ENCODE measurements at places on chromosomes 4 and X.

- DNase-seq: no peak
Measured at GRCh38 chrX:17944833-17945497, 83.9 kb upstream of the RAI2 start.

DNA sequence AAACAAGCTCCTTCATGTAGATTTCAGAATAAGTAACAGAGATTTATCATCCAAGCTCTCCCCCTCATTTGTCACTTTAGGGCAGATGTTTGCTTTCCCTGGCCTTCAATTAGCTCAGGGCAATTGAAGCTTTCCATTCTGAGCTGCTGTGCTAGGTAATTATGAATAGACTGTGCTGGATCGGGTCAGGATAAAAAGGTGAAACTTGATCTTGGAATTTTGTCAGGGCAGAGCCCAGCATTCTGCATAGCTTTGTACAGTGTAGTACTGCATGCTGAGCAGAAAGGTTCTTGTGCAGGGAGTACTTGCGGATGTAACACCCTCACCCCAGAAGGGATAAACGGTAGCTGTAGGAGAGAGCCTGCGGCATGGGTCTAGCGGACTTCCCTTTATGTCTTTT lies 64.0 kb upstream of the CLDN34 start:
- DNase-seq: no peak

GRCh38 chrX:40844471-40844870 lies 109.1 kb upstream of the MED14 start:
- DNase-seq: no peak

DNA sequence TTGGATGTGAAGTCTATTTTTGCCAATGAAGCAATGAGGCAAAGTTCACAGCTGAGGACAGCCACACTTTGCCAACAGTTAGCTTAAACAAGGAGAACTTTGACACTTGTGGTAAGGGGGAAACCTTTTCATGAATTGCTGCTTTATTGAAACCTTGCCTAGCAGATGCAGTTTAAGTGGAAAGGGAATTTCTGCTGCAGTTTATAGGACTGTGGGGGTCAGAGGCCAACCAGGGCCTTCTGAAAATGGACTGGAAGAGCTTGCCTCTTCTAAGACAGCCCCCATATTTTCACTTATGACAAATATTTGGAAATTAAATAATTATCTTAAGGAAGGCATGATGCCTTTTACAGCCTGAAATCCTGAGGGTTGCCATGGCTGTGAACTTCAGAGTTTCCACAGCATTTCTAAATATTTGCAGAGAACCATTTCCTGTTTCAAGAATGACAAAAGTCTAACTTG lies 550.3 kb downstream of the RAB28 start:
- DNase-seq: no peak

- DNase-seq: no peak
Measured at GRCh38 chr4:95979961-95980876, 140.3 kb downstream of the PDHA2 start.

DNA sequence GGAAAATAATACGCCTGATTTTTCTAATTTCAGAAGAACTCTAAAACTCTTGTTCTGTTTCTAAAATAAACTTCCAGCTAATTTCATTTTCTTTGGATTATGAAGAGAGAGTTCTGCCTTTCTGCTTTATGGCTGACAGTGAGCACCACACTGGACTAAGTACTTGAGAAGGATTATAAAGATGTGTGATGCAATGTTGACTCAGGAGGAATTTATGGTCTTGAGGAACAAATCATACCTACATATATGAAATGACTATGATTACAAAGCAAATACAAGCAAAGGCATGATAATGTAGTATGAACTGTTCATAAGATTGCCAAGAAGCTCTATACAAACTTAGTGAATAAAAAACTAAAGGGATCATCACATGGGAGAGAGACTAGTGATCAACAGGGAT lies 13.0 kb upstream of the SLC25A5 start:
- DNase-seq: no peak

GRCh38 chrX:50497114-50497513 lies 26.5 kb upstream of the DGKK start:
- no peak for DNase-seq

- no peak for DNase-seq
Measured at GRCh38 chr4:37463033-37463856, 218.7 kb downstream of the NWD2 start.

DNA sequence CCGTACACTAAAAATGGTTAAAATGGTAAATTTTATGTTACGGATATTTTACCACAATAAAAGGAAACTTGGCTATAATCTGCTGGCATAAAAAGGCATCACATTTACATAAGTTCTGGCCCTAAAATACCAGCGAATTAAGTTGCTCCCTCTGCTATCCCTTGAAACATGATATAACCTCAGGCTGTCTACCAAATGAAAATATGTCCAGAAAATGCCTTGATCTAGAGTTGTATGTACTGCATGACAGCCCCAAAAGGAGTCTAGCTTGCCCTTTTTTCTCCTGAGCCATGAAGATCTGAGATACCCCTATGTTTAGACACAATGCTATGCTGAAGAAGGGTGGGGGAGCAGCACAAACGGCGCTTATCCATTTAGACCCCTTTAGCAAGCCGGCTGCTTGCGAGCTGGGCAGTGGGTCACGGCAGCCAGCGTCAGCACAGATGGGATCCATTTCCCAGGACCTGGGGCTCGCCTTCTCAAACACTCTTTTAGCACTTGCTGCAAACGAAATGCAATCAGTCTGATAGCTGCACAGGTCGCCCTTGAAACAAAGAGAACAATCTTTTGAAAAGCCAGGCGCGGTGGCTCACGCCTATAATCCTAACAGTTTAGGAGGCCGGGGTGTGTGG lies 77.0 kb downstream of the AFAP1 start:
- no peak for DNase-seq

DNA sequence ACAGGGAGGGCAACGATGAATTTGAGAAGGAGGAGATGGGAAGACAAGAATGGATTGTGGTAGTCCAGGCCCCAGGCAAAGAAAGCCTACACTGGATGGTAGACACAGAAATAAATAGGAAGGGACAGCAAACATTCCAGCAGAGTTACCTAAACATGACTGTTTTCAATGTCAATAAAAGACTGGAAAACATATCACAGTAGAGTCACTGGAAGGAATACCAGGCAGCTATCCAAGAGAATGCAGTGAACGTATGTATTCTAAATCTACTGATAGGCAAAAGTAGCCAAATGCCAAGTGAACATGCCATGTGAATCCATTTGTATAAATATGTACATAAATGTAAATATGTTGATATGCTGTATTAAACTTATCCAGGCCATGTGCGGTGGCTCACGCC lies 183.0 kb downstream of the PALLD start:
- no peak for DNase-seq

DNA sequence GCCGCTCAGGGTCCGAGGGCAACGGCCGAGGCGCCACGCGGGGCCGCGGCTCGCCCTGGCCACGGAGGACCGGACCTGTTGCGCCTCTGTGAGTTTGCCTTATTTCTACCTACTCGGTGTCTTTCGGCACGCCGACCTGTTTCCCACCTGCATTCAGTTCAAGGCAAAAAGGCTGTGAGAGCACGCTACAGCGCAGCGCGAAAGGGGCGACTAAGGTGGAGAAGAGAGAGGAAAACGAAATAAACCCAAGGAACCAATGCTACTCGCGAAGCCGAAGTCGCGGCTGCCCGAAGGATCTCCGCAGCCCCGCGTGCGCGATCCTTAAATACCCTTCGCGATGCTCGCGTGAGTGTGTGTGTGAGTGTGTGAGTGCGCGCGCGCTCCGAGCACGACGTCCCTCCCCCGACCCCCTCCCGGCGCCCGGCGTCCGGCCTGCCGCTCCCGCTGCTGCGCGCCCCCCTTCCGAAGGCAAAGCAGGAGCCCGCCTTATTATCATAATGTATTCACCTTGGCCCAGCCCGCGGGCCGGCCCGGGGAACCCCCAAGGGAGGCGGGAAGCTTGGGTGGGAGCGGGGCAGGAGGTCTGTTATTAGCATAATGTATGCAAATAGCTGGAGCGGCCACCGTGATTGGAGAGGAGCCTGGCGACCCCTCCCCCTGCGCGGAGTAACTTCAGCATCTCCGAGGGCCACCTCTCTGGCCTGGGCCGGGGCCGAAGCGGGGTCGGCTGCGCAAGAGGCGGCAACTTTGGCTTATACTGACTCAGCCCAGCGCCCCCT lies at the start of gene COL25A1:
Gene COL25A1, minus strand, starts transcription at position 298 of the 779 bp plus-strand sequence.
- no peak for DNase-seq

DNA sequence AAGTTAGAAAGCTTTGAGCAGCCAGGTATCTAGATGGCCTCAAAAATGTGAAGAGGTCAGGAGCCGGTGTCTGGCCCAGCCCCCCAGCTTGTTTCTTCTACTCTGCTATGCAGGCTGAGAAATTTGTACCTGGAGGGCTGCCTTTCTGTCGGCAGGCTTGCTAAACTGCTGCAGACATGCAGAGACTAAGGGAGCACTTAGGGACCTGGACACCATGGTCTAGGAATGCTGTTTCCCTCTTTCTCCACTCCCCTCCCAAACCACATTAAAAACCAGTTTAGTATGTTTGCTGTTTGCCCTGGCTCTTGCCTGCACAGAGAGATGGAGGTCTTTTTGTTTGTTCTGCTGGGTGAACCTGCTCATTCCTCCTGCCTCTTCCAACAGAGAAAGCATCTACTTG lies 157.1 kb upstream of the DGKK start:
- DNase-seq: no peak

DNA sequence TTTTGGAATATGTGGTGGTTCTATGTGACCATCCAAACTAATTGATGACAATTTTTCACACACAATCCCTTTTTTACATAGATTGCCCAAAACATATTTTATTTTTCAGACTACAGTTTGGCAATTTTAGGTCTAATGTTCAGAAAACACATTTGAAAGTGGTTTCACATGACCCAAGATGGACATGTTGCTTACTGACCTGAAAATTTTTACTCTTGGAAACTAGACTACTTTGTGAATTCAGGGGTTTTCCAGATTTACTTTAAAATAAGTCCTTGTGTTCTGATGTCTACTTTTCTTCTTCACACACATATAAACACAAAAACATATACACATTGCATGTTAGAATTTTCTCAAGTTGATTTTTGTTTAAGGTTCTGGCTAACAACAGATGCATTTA lies 79.5 kb downstream of the HMGB2 start:
- DNase-seq: no peak

GRCh38 chrX:124592744-124593143 lies 246.4 kb downstream of the SH2D1A start:
- no peak for DNase-seq

DNA sequence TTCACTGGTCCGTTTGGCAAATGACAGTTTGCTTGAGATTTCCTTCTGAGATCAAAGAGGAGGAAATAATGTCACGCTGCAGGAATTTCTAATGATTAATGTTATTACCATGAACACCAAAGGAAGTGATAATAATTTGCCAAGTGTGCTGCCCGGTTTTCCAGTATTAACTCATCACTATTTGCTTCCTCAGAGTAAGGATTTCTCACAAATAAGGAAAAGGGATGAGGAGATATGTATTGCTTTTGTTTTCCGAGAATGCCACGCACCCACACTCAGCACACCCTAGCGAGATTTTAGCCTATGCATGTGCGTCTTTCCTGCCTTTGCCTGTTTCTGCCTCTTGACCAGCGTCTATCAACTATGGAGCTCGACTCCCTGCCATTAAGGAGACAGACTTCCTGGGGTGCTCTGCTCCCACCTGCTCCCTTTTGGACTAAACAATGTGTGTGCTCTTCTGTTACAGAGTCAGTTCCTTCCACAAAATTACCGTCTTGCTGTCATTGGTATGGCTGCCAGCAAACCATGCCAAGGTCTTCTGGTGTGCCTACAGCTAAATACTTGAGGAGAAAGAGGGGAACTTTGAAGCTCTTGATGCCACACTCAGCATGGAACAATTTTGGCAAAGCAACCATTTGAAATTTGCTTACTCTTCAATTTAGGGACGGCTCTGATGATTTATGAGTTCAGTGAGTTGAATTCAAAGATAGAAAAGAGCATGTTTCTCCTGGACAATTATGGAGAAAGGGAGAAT lies 393.1 kb upstream of the ZFP42 start:
- no peak for DNase-seq

GRCh38 chrX:20802036-20802435 lies 535.3 kb upstream of the RPS6KA3 start:
- DNase-seq: no peak

GRCh38 chr4:105194328-105195231 lies 47.9 kb downstream of the TET2 start:
- DNase-seq: no peak

- no peak for DNase-seq
Measured at GRCh38 chr4:26062215-26062614, 148.2 kb downstream of the SMIM20 start.

DNA sequence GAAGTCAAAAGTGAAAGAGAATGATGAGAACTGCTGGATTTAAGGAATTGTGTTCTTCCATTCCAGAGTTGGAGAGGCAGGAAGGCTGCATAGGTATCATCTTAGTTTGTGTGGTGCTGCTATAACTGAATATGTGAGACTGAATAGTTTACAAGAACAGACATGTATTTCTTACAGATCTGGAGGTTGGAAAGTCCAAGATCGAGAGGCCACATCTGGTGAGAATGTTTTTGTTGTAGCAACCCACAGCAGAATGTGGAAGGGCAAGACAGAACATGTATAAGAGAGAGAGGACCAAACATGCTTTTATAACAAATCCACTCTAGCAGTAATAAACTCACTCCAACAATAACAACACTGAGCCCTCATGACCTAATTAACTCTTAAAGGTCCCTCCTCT lies 408.6 kb downstream of the FAM47B start:
- no peak for DNase-seq

DNA sequence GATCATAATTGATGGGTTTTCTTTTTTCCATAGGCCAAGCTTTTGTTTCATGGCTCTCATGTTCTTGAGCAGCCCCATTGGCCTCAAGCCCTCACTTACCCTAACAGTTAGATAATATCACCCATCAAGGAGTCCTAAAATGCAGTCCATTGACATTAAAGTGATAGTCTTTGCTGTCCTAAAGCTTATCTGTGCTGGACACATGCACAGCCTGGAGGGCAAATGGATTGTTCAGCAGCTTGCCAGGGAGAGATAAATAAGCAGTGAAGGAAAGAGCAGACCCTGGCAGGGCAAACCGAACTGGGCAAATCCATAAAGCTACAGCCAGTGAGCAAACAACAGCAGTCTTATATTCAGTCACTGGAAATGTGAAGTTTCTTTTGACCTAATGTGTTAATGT lies 199.6 kb upstream of the MID1 start:
- no peak for DNase-seq

- DNase-seq: no peak
Measured at GRCh38 chr4:113471146-113471860, 290.2 kb downstream of the CAMK2D start.

DNA sequence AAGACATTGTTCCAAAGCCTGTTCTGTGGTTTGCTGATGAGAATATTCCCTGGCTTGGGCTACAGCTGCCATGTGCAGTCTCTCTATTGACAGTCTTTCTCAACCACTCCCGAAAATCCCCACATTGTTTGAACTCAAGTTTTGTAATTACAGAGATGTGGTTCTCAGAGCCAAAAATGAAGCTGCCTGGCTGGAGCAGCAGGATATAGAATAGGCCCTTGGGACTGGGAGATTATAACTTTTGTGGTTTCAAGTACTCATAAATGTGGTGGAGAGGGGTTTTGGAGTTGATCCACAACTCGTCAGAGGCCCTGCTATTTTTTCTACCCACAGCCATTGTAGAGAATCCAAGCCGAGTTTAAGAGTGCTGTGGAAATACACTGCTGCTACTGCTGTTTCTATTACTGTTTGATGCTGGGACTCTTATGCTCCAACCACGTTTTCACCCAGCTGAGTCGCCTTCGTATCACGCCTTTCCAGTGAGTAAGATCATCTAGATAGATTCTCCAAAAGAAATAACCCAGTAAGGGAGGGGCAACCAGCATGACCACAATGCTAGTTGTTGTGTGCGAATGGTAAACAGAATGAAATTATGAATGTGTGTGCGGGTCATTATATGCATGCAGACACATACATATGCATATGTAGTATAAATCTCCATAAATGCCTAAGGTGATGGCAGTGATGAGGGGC lies 57.1 kb upstream of the ATXN3L start:
- no peak for DNase-seq

- no peak for DNase-seq
Measured at GRCh38 chr4:155877971-155878370, 11.9 kb upstream of the ASIC5 start.
